Progenitor cell of endocrine pancreas (in vitro differentiated cells): ENCODE measurements at places on chromosomes 6 and 20. TPM values are rescaled to one million over a fixed set of nuclear protein-coding genes. Genes with fewer than 3 reads are reported as not detected.

Gene SNX9
- 29.3 and 31.5 TPM in 2 replicates for total RNA-seq

Gene EYA4
- 0.33 and 0.41 TPM in 2 replicates for total RNA-seq

Gene AGER
- total RNA-seq, result 28.5 and 29.9 TPM in 2 replicates

Gene TGM3
- total RNA-seq, result 0.22 and 0.44 TPM in 2 replicates

Gene ARMH2
- not detected in 2 replicates for total RNA-seq

Gene KCNQ2
- total RNA-seq, result 14.6 and 15.6 TPM in 2 replicates

Gene ATF6B
- 89.4 and 95.0 TPM in 2 replicates for total RNA-seq

Gene CRIP3
- total RNA-seq, result 2.3 and 2.4 TPM in 2 replicates

Gene TXLNB
- total RNA-seq, result not detected in 2 replicates

Gene CAGE1
- total RNA-seq, result not detected in 2 replicates

DNA sequence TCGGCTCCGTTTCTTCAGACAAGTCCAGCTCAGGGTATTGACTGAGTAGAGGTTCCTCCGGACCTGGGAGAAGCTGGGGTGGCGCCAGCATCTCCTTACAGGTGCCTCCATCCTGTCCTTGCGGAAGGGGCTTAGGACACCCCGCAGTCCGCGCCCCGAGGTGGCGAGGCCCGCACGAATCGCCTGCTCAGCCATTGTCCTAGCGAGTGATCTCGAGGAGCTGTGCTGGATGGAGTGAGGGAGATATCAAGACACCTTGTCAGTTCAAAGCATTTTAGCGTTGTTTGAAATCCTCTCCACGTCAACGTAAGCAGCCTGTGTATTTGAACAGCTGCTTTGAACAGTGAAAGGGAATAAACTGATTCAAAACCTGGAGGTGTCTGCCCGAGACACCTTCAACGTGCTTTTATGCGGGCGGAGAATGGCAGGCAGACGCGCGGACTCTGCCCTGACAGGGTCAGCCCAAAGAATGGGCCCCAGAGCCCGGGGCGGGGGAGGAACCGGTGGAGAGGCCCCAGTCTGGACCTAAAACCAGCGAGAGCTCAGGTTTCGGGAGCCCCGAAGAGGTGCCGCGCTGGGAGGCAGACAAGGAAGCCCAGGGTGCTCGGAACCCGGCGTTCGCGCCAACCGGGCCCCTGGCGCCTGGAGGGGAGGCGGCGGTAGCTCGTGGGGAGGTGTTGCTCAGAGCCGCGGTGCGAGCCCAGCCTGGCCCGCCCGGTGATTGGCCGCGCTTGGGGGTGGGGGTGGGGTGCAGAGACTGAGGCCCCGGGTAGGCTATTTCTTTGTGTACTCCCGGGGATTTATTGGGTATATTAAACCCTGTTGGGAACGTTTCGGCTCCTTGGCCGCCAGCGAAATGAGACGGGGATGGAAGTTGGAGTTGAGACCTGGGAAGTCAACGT, 3.1 kb upstream of the POU3F2 start:
- DNase-seq, result no peak

GRCh38 chr20:53623454-53624211, 30.0 kb upstream of the ZNF217 start:
- DNase-seq, result no peak

- no peak for DNase-seq
Observed at GRCh38 chr6:158686311-158686710, 36.5 kb downstream of the SYTL3 start.

- DNase-seq, result no peak
Observed at GRCh38 chr20:38770546-38770945, 22.3 kb downstream of the ACTR5 start.

GRCh38 chr6:135530113-135530512, 32.6 kb upstream of the AHI1 start:
- DNase-seq, result no peak

GRCh38 chr6:56742122-56742791, 99.6 kb upstream of the DST start:
- DNase-seq, result no peak

DNA sequence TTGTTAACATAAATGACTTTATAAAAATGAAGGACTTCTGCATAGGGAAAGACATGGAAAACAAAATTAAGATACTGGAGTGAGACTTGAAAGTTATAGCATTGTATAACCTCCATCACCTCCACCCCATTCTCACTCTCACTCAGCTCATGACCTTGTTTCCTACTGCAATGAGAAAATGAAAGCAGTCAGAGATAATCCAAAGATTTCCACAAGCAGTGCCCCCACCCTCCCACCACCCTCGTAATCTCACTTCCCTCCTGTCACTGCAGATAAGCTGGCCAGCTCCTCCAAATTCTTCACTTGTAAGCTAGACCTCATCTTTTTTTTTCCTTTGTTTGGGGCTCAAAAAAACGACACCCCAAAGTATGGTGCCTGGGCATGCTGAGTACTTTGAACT, 52.9 kb upstream of the PROKR2 start:
- no peak for DNase-seq

DNA sequence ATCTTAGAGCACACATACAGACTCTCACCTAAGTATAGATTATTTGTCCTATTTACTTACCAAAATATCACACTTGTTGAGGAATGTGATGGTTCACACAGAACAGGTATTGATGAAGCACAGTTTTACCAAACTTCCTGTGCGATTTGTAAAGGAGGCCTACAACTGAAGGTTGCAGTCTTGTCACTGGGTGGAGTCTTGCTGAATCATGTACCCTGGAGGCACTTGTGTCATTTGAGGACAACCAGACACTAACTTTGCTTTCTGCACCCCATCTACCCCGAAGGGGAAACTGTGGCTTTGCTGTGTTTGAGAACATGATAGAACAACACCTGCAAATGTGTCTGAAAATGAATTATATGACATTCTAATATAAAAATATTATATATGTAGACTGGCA, 32.4 kb upstream of the HINT3 start:
- DNase-seq, result no peak

GRCh38 chr20:19809505-19809904, 51.4 kb downstream of the RIN2 start:
- DNase-seq, result no peak

- no peak for DNase-seq
Observed at GRCh38 chr20:57473246-57474048, 51.5 kb downstream of the CTCFL start.

DNA sequence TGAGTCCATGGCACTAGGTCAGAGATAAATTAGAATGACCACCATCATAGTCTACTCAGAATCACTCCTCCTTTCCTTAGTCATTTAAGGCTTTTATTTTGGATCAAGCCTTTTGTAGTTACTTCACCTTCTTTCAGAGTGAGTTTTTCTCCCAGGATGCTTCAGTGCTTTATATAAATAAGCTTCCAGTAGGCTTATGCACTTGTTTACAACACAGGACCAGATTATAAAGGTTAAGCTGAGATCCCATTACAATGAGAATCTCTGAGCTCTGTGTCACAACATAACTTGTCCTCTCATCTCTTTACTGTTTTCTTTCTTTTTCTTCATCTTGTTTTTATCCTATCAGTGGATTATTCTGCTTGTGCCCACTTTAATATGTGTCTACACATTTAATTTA, 47.9 kb downstream of the CEP57L1 start:
- DNase-seq, result no peak

- DNase-seq, result no peak
Observed at GRCh38 chr20:20073801-20074371, 21.6 kb downstream of the CFAP61 start.

DNA sequence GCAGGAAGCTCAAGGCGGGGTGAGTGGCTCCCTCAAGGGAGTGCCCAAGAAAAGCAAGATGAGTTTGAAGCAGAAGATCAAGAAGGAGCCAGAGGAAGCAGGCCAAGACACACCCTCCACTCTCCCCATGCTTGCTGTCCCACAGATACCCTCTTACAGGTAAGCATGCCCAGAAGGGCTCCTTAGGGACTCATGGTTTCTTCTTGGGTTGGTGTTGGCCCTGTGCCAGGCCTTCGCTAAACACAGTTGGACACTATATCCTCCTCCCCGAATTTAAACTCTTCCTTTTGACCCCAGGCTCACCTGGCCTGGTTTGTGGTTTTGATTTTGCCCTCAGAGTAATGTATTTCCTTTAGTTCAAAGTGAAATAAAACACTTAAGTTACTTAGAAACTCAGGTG, 5.1 kb downstream of the BRPF3 start:
- no peak for DNase-seq

DNA sequence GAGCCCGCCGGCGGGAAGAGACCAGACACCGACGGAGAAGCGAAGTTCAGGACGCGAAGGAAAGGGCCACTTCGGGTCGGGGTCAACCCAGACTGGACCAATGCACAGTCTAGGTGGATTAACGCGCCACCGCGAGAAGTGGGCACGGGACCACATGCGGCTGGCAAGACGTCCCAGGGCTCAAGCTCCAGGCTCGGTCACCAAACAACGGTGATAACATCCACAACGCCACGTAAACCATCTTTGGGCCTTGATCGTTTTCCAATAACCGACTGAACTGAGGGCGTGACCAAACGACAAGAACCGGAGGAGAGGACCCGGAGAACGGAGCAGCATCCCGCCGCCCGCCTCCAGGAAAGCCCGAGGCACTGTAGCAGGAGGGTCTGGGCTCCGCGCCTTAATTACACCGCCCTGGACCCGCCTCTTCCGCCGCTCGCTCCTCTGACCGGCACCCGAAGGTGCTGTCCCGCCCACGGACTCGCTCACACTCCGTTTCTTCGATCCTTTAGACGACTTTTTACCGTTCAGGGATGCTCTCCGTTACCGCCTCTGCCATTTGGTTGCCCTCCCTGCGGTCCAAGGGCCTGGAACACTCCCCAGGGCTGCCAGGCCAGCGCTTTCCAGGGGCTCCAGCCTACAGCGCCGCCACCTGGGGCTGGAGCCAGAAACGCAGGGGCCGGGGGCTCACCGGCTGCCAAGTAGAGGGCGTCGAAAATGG, 44.1 kb downstream of the DPPA5 start:
- peak; percentile 23 for DNase-seq

DNA sequence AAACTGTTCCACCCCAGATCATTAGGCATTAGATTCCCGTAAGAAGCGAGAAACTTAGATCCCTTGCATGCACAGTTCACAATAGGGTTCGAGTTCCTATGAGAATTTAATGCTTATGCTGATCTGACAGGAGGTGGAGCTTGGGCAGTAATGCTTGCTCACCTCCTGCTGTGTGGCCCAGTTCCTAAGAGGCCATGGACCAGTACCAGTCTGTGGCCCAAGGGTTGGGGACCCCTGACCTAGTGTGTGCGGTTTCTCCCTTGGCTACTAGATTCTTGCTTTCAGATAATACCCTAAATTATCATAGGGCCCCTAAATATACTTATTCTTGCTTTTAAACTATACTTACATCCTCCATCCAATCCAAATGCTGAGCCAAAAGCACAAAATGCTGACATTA, 1.9 kb upstream of the GPSM3 start:
- DNase-seq, result no peak

- DNase-seq, result no peak
Observed at GRCh38 chr6:75353644-75354043, 69.1 kb upstream of the TMEM30A start.

DNA sequence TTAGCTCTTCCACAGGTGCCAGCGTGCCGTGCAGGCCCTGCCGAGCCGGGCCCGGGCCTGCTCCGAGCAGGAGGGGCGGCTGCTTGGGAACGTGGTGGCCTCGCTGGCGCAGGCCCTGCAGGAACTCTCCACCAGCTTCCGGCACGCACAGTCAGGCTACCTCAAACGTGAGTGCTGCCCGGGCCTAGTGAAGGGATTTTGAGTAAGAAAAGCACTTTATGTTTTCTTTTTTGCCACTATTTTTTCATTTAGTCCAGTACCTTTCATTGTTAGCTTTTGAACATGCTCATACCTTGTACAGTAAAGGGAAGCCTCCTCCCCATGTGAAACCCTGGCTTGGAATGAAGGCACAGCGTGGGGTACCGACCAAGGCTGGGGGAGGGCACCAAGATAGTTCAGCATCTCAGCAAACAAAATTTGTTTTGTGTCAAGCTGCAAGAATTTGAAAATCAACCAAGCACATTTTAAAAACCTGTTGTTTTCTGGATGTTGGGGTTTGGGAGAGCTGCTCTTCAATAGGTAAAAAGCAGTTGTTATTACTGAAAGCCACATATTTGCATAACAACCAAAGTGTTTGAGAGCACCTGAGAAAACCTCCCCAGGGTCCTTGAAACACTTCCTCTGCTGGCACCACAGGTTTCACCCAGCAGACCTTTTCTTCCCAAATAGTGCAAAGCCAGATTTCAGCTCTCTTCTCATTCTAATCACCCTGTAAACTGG, 18.4 kb downstream of the STX16 start:
- DNase-seq, result no peak

DNA sequence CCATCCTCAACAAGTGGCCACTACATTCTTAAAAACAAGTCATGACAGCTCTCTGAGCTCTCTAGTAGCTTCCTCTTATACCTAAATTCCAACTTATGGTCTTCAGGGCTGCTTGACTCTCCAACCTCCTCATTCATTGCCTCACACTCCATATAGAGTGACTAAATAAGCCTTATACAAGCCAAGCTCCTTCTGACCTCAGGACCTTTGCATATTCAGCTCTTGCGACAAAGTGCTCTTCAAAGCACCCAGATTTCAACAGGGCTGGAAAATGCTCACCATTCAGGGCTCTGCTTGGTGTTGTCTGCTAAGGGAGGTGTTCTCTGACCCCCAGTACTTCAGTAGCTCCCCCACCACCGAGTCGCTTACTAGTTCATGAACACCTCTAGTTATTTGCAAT, 3.7 kb downstream of the TREML2 start:
- no peak for DNase-seq

GRCh38 chr6:80480421-80481157, 374.1 kb downstream of the BCKDHB start:
- no peak for DNase-seq

GRCh38 chr6:25990172-25990873, 27.7 kb downstream of the TRIM38 start:
- DNase-seq, result no peak
